ENCODE measurements at places on chromosomes 4 and X.

DNA sequence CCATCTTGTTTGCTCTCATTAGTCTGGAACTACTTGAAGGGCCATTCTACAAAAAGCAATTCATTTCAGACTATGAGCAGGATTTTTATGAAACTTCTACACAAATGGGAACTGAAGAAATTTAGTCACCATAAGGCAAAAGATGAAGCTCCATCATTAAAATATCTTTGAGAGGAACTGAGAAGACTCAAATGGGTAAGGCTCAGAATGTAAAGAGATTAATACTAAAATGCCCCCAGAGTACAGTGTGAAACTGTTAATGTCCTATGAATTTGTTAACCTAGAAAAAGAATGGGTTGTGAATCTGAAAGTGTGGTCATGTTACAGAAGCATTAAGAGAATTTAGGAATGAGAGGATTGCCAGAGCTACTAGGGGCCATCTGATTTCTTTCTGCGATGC lies 77.9 kb upstream of the SLC7A11 start:
- no peak for DNase-seq

DNA sequence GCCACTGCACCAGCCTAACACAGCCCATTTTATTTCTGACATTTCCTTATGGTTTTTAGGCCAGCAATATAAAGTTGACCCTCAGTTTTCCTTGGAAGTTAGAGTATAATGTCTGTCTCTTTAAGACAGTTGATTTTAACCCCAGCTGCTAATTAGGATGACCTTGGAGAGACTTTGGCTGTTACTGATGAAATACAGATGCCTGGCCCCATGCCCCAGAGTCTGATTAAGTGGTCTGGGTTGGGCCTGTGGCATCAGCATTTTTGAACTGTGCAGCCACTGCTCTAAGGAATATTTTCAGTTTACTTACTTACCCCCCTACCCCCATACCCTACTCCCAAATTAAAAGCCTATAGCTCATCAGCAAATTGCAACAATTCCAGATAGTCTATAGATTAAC lies 85.8 kb downstream of the DCLK2 start:
- DNase-seq: no peak

- DNase-seq: no peak
These were observed 11.8 kb downstream of the PALLD start for GRCh38 chr4:168508683-168509082.

DNA sequence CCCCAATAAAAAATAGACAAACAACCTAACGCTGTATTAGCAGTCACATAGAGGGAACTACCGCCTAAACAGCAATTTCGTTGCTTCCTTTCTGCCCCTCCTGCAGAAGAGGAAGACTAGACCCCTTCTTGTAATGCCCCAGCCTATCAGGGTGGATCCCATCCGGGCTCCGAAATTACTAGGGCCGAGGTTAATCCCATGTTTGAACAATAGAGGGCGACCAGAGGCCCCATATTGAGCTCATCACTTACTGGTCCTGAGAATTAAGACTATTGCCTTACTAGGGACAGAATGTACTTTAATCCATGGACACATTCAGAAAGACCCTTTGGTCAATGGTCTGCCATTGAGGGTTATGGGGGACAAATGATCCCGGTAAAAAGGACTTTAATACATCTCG lies 11.8 kb upstream of the ZNF630 start:
- DNase-seq: peak; percentile 42

- no peak for DNase-seq
These were observed 37.6 kb downstream of the GABRB1 start for GRCh38 chr4:47068986-47069385.
